ENCODE measurements at places on chromosomes 7 and 10. TPM values are rescaled to one million over a fixed set of nuclear protein-coding genes. Genes with fewer than 3 reads are reported as not detected.

- no peak for DNase-seq
Measured at GRCh38 chr10:42950606-42951485, 126.0 kb upstream of the RET start.

- DNase-seq, result peak; percentile 54
Measured at GRCh38 chr7:159012353-159013069, 132.2 kb downstream of the VIPR2 start.

DNA sequence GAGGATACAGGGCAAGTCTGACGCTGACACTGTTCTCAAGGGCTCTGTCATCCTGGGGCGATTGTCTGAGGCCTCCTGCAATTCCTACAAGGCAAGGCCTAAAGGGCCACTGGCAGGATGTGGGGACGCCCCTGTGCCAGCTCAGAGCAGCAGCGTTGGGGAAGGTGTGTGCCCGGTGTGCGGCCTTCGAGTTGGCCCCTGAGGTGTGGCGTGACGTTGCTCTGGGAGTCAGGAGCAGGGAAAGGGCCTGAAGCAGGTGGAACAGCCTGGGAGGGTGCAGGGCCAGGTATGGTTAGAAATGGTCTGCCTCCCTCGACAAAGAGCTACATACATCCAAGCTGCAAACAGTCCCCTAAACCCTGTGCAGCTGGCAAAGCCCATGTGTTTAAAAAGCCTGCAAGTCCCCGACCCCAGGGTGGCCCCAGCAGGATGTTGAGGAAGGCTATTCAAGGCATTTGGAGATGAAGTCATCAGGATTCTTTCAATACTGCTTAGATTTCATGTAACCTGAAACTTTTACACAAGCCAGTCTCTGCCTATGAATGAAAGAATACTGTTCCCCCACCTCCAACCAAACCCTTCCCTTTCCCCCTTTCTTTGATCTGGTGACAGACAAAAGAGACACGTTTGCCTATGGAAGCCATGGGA, 142.5 kb upstream of the TNS3 start:
- no peak for DNase-seq

CLRN3 gene
- not detected for total RNA-seq

Data from psoas muscle (tissue), 8 donors.